ENCODE measurements at places on chromosomes 2 and 18.

- DNase-seq, result no peak
Measured at GRCh38 chr2:47654790-47655562, 128.0 kb upstream of the MSH6 start.

GRCh38 chr2:132646540-132647108 is 23.4 kb downstream of the LYPD1 start:
- DNase-seq, result no peak

DNA sequence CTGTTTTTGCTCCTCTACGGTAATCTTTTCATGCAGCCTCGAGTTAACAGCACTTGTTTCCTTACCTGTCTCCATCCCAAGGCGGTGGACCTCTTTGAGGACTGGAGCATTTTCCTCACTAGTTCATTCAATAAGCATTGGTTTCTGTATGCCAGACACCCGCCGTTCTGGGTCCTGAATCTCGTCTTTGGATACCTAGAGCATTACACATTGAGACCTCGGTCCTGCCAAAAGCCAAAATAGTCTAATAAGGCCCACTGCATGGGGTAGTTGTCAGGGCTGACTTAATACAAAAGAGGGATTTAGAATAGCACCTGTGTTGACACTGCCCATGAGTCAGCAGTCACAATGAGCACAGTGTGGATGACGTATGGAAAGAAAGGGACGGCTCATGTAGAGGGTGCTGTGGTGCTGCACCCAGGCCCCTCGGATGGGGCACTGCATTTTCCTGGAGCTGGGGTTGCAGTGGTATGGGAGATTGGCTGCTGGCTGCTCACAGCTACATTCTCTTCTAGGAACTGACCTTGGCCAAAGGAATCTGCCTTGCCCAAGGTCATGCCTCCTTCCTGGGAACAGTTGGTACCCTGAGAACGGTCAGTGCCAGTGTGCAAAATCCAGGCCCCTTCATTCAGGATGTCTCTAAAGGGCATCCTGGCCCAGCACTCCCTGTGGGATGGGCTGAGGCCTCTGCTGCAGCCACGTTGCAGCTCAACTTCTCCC is 126.9 kb upstream of the NCK2 start:
- DNase-seq, result no peak

DNA sequence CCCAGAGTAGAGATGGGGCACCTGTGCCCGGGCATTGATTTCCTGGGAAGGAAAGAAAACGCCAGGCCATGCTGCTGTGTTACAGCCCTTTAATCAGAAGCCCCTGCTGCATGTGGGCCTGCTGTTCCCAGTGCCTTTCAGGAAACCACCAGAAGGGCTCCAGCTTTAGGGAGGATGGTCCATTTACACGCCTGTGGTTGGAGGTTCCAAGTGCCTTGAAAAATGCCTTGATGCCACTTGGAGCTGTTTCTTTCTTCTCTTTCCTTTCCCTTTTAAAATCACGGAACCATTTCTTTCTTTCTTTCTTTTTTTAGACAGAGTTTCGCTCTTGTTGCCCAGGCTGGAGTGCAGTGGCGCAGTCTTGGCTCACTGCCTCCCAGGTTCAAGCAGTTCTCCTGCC is 60.5 kb downstream of the AGAP1 start:
- no peak for DNase-seq

DNA sequence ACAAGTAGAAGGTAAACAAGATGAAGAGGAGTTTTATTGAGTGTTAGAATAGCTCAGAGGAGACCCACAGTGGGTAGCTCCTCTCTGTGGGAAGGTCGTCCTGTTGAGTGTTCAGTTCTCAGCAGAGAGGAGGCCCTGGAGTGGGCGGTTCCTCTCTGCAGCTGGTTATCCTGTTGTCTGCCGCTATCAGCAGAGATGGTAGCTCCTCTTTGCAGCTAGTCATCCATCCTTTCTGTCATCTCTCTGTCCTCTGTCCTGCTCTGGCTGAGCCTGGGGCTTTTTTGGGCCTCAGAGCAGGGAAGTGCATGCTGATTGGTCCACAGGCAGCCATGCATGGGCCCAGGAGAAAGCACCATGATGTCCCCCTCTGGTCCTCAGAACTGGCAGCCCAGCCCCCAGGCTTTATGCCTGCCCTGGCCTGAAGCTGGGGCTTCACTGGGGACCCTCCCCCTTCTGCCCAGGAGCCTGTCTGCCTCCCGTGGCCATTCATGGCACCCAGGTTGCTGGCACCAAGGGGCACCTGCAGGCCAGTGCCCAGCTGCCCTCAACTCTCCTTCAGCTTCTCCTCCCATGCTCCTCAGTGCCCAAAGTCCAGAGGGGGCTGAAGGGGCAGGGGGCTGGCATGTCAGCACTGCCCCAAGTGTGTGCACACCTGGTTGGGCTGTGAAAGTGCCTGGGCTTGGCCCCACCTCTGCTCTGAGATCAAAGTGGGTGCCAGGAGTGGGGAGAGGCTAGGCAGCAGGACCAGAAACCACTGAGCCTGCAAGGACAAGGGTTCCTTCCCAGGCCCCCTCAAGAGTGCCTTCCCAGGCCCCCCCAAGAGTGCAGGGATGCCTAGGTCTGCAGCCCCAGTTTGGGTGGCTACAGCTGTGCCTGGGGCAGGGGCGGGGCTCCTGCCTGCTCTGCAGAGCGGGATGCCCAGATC is 98.7 kb downstream of the TWIST2 start:
- no peak for DNase-seq

DNA sequence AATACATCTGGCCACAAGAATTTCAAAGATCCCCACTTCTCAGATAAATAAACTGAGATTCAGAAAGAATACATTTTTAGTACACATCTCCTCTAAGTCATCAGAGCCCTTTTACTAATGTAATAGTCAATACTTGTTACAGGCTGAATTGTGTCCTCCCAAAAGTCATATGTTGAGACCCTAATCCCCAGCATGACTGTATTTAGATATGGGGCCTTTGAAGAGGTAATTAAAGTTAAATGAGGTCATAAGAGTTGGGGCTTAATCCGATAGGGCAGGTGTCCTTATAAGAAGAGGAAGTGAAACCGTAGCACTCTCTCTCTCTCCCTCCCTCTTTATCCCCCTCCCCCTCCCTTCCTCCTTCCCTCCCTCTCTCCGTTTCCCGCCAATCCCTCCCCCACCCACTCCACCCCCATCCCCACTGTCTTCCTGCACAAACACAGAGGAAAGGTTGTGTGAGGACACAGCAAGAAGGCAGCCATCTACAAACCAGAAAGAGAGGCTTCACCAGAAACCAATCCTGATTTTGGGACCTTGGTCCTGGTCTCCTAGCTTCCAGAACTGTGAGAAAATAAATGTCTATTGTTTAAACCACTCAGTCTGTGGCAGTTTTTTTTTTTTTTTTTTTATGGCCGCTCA is 66.6 kb upstream of the ZNF397 start:
- DNase-seq, result no peak

GRCh38 chr2:133489146-133489545 is 79.1 kb downstream of the NCKAP5 start:
- DNase-seq, result no peak

GRCh38 chr2:105325389-105325963 is 4.1 kb downstream of the TGFBRAP1 start:
- DNase-seq, result no peak

- no peak for DNase-seq
Measured at GRCh38 chr2:667332-667999, 9.7 kb downstream of the TMEM18 start.

DNA sequence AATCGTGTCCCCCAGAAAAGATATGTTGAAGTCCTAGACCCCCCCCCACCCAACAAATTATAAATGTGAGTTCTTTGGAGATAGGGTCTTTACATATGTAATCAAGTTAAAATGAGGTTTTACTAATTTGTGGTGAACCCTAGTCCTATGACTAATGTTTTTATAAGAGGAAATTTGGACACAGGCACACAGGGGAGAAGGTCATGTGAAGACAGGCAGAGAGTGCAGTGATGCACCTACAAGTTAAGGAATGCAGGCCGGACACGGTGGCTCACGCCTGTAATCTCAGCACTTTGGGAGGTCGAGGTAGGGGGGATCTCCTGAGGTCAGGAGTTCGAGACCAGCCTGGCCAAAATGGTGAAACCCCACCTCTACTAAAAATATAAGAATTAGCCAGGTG is 5.8 kb upstream of the PMAIP1 start:
- DNase-seq, result no peak

- no peak for DNase-seq
Measured at GRCh38 chr2:115299199-115299598, 856.8 kb downstream of the DPP10 start.

DNA sequence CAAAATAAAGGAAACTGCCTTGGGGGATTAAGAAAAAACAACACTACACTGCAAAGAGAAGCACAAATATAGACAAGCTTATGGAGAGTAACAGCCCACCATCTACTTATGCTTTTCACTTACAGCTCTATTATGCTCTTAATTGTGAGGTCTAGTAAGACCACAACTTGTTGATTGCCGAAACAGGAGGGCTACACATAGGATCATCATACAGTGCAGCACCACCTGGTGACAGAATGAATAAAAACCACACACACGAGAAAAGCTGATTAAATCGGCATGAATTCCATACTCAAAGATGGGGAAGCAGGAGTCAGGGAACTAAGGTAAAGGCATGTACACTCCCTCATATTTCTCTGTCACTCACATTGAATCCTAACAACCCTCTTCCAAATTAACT is 259.2 kb downstream of the IKZF2 start:
- DNase-seq, result no peak

DNA sequence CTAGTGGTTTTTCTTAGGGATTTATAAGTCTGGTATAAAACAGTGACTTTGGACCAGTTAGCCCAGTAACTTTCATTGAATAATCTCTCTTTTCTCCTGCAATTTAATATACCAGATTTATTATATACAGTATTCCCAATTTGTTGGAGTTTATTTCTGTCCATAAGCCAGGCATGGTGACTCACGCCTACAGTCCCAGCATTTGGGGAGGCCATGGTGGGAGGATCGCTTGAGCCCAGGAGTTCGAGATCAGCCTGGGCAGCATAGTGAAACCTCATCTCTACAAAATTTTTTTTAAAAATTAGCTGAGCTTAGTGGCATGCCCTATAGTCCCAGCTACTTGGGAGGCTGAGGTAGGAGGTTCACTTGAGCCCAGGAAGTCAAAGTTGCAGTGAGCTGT is 26.7 kb downstream of the CNNM4 start:
- no peak for DNase-seq

DNA sequence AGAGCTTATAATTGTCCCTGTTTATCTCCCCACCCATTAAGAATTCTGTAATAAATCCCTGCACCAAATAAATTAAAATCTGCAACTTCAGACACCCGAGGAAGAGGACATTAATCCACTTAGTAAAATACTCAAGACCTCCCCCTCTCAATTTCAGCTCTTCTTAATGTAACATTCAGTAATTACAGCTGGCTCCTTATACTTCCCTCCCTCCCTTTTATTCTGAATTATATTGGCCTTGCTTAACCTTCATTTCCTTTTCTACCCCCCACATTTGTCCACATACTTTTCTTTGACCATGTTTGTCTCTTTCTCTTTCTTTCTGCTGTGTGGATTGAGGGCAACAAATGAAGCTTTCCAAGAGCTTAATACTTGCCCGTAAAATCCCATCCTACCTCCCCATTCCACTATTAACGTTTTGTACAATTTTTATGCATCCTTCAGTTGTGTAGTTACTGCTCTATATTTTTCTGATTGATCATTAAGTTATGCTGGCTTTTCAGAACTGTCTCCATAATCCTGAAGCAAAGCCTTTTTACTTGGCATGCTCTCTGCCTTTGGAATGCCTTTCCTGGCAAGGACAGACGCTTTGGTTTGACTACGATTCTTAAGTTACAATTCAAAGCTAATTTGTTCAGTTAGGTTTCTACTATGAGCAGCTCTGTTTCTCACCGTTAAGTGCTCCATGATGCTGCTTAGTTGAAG is 580.1 kb downstream of the ZEB2 start:
- no peak for DNase-seq

GRCh38 chr18:33814546-33814945 is 236.5 kb downstream of the ASXL3 start:
- no peak for DNase-seq

DNA sequence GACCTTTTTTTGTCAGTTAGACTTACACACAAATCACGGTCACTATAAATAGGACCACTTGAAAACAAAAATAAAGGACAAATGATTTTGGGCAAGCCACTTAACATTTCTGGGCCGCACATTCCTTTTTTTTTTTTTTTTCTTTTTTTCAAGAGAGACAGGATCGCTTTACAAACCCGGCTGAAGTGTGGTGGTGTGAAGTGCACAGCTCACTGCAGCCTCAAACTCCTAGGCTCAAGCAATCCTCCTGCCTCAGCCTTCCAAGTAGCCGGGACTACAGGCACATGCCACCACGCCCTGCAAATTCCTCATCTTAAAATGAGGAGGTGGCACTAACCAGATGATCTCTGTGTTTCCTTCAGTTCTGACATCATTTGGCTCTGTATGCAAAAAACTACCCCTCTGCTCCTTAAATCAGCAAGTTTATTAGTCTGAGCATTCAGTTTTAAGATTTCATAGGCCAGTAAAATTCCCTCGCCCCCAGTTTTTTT is 28.3 kb upstream of the MRO start:
- no peak for DNase-seq

DNA sequence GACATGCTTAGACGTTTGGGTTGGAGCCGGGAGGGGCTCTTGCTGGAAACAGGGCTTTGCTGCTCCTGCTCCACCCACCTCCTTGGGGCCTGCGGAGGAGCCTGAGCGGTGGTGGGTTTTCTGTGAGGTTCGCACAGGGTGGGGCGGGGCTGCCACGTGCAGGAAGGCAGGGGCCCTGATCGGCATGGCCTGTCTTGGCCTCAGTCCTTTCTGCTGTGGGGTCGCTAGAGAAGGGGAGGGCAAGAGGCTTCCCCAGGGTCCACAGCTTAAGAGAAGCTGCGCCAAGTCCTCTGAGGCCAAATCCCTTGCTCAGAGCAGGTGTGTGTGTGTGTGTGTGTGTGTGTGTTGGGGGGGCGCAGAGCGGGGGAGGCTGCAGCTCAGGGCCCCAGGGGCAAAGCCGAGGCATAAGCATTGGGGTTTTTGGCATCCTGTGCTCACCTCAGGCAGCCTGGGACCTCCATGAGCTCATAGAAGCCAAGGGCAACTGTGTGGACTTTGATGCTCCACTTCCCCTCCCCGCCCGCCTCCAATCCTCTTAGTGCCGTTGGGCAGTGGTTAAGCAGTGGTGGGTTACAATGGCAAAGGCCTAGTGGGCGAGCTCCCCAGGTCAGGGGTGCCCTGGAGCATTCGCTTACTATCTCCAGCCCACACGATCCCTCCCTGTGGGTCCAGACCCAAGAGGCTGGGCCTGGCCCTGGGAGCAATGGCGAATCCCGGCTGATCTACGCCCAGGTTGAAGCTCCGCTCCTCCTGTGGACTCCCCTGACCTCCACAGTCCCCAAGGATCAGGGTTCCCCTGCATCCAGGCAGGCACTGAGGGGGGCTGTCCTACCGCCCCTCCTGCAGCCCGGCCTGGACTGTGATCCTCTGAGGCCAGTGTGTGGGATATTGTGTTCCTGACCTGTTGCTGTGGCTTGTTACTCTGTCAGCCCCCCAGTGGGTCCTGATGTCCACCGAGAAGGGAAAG is 28.9 kb downstream of the TOGARAM2 start:
- DNase-seq, result no peak

DNA sequence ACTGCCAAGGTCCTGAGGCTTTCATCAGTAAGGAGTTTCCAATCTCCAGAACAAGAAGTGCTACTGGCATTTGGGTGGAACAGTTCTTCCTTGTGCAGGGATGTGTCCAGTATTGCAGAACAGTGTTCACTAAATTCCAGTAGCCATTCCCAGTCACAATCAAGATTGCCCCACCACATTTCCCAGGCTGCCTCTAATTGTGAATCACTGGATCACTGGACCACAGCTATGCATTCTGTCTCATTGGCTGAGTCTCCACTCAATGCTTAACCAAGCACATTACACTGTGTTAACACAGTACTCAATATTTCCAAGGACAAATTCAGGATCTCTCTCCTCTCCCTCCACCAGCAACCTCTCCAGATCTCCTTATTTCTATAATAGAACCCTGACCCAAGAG is 160.2 kb upstream of the CCDC150 start:
- no peak for DNase-seq

Measured in stimulated activated effector memory CD8-positive, alpha-beta T cell treated with anti-CD3 and anti-CD28 coated beads, Interleukin-12 subunit alpha, Interleukin-12 subunit beta, amount 100 ng/mL, for 72 hours (primary cell).